ENCODE measurements at places on chromosomes 4 and X. TPM values are rescaled to one million over a fixed set of nuclear protein-coding genes. Genes with fewer than 3 reads are reported as not detected.

Gene PASD1
- not detected for total RNA-seq

Gene MAGED4
- total RNA-seq = 64.9 TPM

Gene BEX1
- total RNA-seq = 0.96 TPM

Gene DCAF12L1
- 0.26 TPM for total RNA-seq

Gene GAGE1
- not detected for total RNA-seq

Gene FRMPD3
- not detected for total RNA-seq

Gene PAGE2
- not detected for total RNA-seq

Gene CACNA1F
- total RNA-seq = not detected

Gene MAGED4B
- 63.1 TPM for total RNA-seq

Gene ADGRG4
- not detected for total RNA-seq

Gene ITIH6
- not detected for total RNA-seq

Gene NSUN7
- total RNA-seq = 0.32 TPM

Gene GPM6B
- 5.3 TPM for total RNA-seq

Gene RAI2
- 0.78 TPM for total RNA-seq

Gene PCYT1B
- 1.1 TPM for total RNA-seq

Gene SLC25A6
- 634 TPM for total RNA-seq

Gene PARM1
- 0.65 TPM for total RNA-seq

All from epithelial cell of alveolus of lung (primary cell).